ENCODE measurements at places on chromosomes 13 and 19.

DNA sequence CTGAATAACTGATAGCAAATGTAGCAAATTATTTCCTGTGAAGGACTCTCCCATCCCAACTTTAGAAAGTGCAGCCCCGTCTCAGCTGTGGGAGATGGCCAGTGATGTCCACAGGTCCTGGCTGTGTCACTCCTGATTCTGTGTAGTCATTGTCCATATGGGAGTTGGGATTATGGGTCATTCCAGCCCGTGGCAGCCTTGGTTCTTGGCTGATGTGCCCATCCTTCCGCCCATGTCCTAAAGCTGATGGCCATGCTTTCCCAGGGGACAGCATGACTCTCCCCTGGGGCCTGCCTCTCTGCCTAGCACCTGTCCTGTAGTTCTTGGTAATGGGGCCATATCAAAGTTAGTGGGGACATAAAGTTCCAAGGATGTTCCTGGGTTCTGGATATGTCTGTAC lies 43.9 kb upstream of the C1QTNF9 start:
- DNase-seq = no peak

GRCh38 chr13:23739596-23739995 lies 149.6 kb downstream of the MIPEP start:
- DNase-seq = no peak

- peak; percentile 14 for DNase-seq
Observed at GRCh38 chr13:39209731-39210531, 171.7 kb downstream of the NHLRC3 start.

- DNase-seq = no peak
Observed at GRCh38 chr19:18606281-18607225, at the start of gene CRLF1. Gene CRLF1, minus strand, starts transcription at chr19:18606799. Its CDS starts 143 bp downstream, at chr19:18606656.

GRCh38 chr19:34184880-34185491 lies 12.7 kb downstream of the LSM14A start:
- DNase-seq = peak; percentile 37

DNA sequence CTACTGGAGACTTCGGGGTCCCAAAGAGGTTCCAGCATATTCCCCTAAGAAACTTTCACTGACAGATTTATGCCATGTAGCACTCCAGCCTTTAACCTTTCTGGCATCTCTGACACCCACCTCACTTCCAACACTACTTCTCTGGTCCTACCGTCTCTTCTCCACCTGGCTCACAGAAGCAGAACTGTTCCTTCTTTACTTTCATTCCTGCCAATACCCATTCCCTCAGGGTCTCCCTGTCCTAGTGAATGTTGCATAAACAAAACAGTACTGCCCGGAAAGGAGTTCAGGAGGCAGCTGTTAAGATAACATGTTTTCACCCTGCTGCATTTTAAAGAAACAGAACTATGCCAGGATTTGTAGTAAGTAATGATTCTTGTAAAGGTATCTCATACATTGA lies 136.0 kb upstream of the MIR17HG start:
- no peak for DNase-seq

DNA sequence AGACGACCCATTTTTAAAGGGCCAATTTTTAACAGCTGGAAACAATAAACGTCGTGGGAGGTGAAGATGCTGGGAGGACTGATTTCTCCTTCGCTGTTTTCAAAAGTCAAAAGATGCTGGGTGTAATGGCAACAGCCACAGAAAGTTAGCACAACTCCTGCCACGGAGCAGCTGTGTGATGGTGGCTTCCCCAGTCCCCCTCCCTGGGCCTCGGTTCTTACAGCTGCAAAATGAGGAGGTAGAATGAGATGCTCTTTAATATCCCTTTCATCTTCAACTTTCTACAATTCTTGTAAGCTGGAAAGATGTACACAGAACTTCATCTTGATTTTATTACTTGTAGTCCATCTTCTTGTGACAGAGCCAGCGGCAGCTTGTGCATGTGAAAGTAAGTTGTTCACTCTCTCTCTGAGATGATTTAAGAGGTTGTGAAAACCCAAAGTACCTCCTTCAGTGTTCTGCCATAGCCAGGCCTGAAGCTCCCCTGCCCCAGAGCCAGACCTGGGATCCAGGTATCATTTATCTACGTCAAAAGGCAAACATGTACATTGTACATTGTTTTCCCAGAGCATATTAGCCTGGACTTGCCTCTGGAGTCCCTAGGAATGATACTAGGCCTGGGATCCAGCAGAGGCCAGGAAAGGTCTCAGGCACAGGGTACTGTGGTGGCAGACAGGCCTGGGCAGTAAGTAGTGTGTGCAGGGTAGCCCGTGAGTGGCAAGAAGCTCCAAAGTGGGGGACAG lies 3.4 kb upstream of the UBE2L5 start:
- DNase-seq = no peak

DNA sequence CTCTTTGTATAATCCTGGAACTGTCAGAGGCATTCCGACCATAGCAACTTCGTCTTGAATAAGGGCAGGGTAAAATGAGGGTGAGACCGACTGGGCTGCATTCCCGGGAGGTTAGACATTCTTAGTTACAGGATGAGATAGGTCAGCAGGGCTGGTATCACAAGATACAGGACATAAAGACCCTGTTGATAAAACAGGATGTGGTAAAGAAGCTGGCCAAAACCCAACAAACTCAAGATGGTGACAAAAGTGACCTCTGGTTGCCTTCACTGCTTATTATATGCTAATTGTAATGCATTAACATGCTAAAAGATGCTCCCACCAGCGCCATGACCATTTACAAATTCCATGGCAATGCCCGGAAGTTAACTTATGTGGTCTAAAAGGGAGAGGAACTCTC lies 27.7 kb upstream of the MBNL2 start:
- DNase-seq = peak; percentile 74

DNA sequence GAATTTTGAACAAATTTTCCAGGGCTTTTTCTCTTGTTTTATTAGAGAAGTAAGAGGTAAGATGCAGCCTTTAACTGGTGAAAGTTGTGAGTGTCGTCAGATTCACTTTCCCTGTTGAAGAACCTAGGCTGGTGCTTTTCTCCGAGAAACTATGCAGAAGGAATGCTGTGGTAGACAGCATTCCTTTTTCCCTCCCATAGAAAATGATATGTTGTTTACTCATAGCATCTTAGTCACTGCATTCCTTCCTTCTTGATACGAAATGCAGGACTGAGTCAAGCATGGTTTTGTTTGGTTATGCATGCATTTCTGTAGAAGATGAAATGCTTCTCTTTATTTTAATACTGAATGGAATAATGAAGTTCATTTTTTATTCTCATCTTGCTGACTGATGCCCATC lies 3.4 kb downstream of the ITGBL1 start:
- peak; percentile 97 for DNase-seq

GRCh38 chr13:104832231-104832630 lies 1703.2 kb downstream of the EFNB2 start:
- DNase-seq = no peak

DNA sequence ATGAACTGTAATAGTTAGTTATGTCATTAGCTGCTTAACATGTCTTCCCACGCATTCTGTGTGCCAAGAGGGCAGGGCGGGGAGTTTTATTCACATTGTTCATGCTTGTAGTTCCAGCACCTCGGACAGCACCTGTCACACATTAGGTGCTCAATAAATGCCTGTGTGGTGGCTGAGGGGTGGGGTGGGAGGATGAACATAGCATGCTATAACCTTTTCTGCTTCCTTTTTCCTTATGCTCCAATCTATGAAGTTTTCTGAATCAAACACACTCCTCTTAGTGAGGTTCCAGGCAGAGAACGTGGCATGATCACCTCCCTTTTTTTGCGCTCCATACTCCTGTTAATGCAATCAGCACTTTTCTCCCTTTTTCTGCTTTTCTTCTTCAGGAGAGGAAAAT lies 15.8 kb upstream of the PTPRS start:
- no peak for DNase-seq

DNA sequence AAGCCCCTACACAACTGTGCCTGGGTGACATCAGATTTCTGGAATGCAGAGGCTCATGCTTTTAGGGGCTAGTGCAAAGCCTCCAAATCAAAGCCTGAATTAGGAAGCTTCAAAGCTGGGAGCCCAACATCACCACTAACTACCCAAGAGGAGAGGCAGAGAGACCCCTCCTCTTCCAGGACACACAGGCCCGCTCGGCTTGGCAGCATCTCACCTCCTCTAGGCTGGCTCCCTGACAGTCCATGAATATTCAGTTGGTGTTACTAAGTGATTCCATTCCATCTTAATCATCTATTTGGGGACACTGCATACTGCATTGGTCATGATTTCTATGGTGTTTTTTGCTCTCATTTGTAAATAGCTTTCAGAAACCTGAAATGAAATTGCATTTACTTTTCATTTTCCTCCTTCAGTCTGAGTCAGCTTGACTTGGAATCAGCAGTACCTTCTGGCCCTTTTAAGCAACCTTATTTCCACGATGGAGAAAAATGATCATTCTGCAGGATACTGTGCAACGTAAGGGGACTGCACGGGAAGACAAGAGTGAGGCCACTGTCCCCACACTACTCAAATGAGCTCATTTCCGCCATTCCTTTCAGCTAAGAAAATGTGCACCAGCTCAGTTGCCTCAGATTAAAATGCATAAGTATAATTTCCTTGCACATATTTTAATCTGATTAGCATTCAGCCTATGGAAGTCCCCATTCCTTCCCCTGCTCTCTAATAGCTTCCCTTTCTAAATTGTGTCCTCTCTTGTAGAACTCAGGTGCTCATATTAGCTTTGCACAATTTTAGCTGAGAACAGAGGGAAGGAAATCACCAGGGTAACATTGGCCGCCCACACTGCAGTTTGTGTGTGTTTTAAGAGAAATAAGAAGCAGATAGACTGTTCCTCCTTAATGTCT lies 219.9 kb downstream of the RFC3 start:
- no peak for DNase-seq

- DNase-seq = no peak
Observed at GRCh38 chr19:30775956-30776355, 403.8 kb downstream of the ZNF536 start.

DNA sequence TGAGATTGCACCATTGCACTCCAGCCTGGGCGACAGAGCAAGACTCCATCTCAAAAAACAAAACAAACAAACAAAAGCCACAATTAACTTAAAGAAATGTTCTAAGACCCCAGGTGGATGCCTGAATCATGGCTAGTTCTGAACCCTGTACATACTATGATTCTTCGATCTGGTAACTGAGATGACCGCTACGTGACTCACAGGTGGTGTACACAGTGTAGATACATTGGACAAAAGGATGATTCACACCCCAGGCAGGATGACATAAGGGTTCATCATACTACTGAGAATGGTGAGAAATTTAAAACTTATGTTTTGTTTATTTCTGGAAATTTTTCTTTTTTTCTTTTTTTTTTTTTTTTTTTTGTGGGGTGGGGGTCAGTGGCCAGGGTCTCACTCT lies 6.5 kb downstream of the ZNF426 start:
- no peak for DNase-seq

DNA sequence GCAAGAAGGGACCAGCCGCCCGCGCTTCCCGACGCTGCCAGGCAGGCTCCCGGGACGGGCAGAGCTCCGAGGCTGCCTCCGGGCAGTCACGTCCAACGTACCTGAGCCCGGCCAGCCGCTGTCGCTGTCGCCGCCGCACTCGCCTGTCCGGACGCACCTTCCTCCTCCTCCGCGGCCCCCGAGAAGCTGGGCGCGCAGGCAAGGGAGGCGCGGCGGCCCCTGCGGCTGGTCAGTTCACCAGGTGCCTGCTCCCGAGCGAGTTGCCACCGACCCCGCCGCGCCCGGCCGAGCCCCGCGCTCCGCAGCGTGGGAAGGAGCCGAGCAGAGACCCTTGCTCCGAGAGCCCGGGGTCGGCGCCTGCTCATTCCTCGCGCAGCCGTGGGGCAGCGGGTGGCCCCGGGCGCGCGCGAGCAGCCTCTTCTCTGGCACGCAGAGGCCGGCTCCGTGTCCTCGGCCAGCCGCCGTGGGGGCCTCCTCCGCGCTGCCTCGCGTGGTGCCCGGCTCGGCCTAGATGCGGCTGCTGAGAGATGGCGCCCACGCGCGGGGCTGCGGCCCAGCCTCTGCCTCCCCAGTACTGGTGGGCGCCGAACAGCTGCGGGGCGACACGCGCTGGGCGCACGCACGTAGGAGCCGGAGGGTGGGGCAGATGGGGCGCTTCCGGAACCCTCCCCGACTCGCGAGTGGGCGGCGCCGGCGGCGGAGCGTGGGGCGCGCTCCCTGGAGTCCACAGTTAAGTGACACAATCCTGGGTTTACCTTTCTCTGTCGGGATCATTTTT lies 419.4 kb downstream of the UQCRFS1 start:
- DNase-seq = no peak

GRCh38 chr19:741506-742131 lies 9.3 kb upstream of the MISP start:
- DNase-seq = no peak

DNA sequence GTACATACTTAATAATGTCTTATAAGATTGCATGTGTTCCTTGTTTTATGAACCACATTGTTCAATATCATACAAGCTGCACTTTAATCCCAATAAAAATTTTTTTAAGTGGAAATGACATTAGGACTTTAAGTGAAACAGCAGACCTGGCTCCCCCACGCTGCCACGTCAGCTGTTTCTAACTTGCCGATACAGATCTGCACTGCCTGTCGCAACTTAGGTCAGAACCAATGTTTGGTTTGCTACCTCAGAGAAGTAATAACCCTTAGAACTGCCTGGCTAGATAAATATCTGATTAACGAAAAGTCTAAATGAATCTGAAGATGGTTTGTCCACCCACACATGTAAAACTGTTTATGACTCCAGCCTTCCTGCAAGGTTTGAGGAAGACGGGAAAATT lies 327.5 kb upstream of the DACH1 start:
- no peak for DNase-seq

- no peak for DNase-seq
Observed at GRCh38 chr19:30897034-30897433, 452.2 kb downstream of the TSHZ3 start.

DNA sequence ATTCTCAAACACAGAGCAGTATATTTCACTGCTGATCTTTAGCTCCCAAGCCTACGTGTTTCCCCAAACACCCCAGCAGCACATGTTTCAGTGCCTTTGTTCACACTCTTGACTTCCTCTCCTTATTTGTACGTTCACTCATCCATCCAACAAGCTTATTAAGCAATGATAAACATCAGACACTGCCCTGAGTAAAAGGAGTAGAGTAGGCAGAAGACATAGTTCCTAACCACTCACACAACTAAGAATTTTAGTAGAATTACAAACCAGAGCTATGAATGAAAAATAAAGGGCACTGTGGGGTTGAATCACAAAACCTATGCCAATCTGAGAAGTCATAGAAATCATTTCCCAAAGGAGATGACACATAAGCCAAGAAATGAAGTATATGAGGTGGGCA lies 213.5 kb downstream of the DIAPH3 start:
- DNase-seq = peak; percentile 28

DNA sequence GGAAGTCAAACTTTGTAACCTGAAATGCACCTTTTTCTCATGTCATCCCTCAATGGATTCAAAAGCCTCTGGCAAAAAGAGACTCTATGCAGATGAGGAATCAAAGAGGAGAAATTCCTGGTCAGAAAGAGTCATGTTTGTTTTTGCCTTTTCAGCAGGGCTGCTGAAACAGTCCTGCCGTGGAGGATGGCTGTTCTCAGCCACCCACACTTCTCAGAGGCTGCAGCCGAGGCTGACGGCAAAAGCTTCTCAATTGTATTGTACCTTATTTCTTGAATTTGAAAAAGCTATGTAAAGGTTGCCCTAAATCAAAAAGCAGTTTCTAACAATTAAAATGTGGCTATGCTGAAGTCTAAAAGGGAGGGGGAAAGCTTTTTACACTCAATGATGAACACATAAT lies 385.3 kb downstream of the KCTD12 start:
- DNase-seq = no peak

Data from choroid plexus epithelial cell (primary cell).